Airway epithelial cell (primary cell): ENCODE measurements at places on chromosomes 13 and 19. TPM values are rescaled to one million over a fixed set of nuclear protein-coding genes. Genes with fewer than 3 reads are reported as not detected.

Gene C19orf67
- not detected in 2 replicates for total RNA-seq

Gene SNRPD2
- 333 and 378 TPM in 2 replicates for total RNA-seq

Gene HSPB6
- 0.35 TPM in 1 of 2 replicates, not detected in the other for total RNA-seq

Gene FUT6
- total RNA-seq: 0.19 and 0.21 TPM in 2 replicates

Gene OR7C1
- 0.09 TPM in 1 of 2 replicates, not detected in the other for total RNA-seq

Gene CBY2
- not detected in 2 replicates for total RNA-seq

Gene NOTCH3
- 106 and 116 TPM in 2 replicates for total RNA-seq

Gene PNMA8A
- total RNA-seq: 1.1 and 1.6 TPM in 2 replicates

Gene TMEM255B
- total RNA-seq: 0.42 and 1.7 TPM in 2 replicates

Gene NXNL1
- not detected in 2 replicates for total RNA-seq

Gene LILRB3
- total RNA-seq: not detected in 2 replicates

Gene KPNA3
- 18.6 and 28.4 TPM in 2 replicates for total RNA-seq

Gene VSIG10L
- 6.3 and 6.6 TPM in 2 replicates for total RNA-seq

Gene SYCN
- total RNA-seq: not detected in 2 replicates

Gene STARD13
- 3.0 and 4.1 TPM in 2 replicates for total RNA-seq

Gene HPN
- not detected in 2 replicates for total RNA-seq

Gene CGB2
- total RNA-seq: 0.49 and 1.3 TPM in 2 replicates

Gene FGF21
- not detected in 2 replicates for total RNA-seq

Gene WDR87
- total RNA-seq: not detected in 2 replicates

Gene OR7D2
- not detected in 2 replicates for total RNA-seq

Gene ZAR1L
- not detected in 2 replicates for total RNA-seq

Gene LILRB5
- not detected in 2 replicates for total RNA-seq

Gene CYP2F1
- 0.07 TPM in 1 of 2 replicates, not detected in the other for total RNA-seq

Gene SELENOV
- total RNA-seq: not detected in 2 replicates

Gene RASGRP4
- not detected in 2 replicates for total RNA-seq

Gene PBX4
- 0.35 TPM in 1 of 2 replicates, not detected in the other for total RNA-seq

Gene ZNF135
- 0.92 and 1.0 TPM in 2 replicates for total RNA-seq

Gene NKPD1
- total RNA-seq: 2.3 and 2.6 TPM in 2 replicates

Gene SLC27A5
- 22.4 and 26.7 TPM in 2 replicates for total RNA-seq

Gene CLEC17A
- not detected in 2 replicates for total RNA-seq

Gene ENOX1
- 0.23 and 0.56 TPM in 2 replicates for total RNA-seq

Gene CLEC11A
- total RNA-seq: 3.7 and 4.9 TPM in 2 replicates

Gene SIGLEC5
- not detected in 2 replicates for total RNA-seq

Gene EFNB2
- 29.0 and 42.6 TPM in 2 replicates for total RNA-seq

Gene PEAK3
- not detected in 2 replicates for total RNA-seq

Gene ZNF486
- 3.6 and 7.3 TPM in 2 replicates for total RNA-seq

Gene PTPRS
- total RNA-seq: 29.8 and 31.1 TPM in 2 replicates

Gene ZNF681
- 0.37 and 1.1 TPM in 2 replicates for total RNA-seq

Gene MUC16
- total RNA-seq: 0.42 and 0.85 TPM in 2 replicates

Gene ONECUT3
- 0.28 TPM in 2 replicates for total RNA-seq
